ENCODE measurements at places on chromosomes 12 and 14. TPM values are rescaled to one million over a fixed set of nuclear protein-coding genes. Genes with fewer than 3 reads are reported as not detected.

Gene SRRM4
- not detected for polyA plus RNA-seq

Gene ASB2
- polyA plus RNA-seq = 0.37 TPM

Gene P3H3
- polyA plus RNA-seq = 35.2 TPM

Gene LMNTD1
- polyA plus RNA-seq = not detected

Gene DGKA
- 26.1 TPM for polyA plus RNA-seq

Gene HECTD1
- polyA plus RNA-seq = 156 TPM

Gene OLR1
- polyA plus RNA-seq = 1.4 TPM

Gene CELA1
- not detected for polyA plus RNA-seq

Gene NPFF
- polyA plus RNA-seq = 0.70 TPM

Gene DERA
- 48.2 TPM for polyA plus RNA-seq

Gene SALL2
- 74.4 TPM for polyA plus RNA-seq

Gene IFI27
- 9.1 TPM for polyA plus RNA-seq

Gene ANKRD52
- 40.5 TPM for polyA plus RNA-seq

Gene IFNG-AS1
- polyA plus RNA-seq = not detected

Data from renal pelvis (tissue), 12 donors.